BE2C (cell line): ENCODE measurements at places on chromosomes 7 and 10.

GRCh38 chr7:28703037-28703765, 254.9 kb downstream of the TRIL start:
- no peak for DNase-seq

GRCh38 chr7:28942168-28942567, 16.0 kb downstream of the TRIL start:
- DNase-seq, result no peak

- peak; percentile 47 for DNase-seq
Measured at GRCh38 chr7:100865372-100865911, 1.7 kb upstream of the TRIP6 start.

DNA sequence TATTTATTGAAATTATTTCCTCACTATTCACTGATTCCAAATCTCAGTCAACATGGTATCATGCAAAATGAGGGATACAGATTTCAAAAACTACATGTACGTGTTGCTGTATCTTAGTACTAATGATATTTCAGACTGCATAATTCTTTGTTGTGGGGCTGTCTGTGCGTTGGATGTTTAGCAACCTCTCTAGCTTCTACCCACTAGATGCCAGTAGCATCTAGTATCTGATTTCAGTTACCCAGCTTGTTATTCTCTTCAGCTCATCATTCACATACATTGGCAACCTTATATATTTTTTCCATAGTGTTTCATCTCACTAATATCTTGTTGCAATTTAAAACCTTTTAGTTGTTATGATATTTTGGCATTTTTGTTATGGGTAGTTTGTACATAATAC, 22.5 kb upstream of the WASL start:
- no peak for DNase-seq

GRCh38 chr10:22317076-22317370, 835 bp downstream of the COMMD3 start:
- DNase-seq, result no peak

- DNase-seq, result no peak
Measured at GRCh38 chr7:97001656-97002554, 3.4 kb upstream of the DLX6 start.
